ENCODE measurements at places on chromosomes 5 and 9. TPM values are rescaled to one million over a fixed set of nuclear protein-coding genes. Genes with fewer than 3 reads are reported as not detected.

GRCh38 chr5:82422751-82423181 lies 144.6 kb upstream of the RPS23 start:
- DNase-seq, result peak; percentile 31

GRCh38 chr9:127290561-127291065 lies 26.0 kb downstream of the GARNL3 start:
- no peak for DNase-seq

DNA sequence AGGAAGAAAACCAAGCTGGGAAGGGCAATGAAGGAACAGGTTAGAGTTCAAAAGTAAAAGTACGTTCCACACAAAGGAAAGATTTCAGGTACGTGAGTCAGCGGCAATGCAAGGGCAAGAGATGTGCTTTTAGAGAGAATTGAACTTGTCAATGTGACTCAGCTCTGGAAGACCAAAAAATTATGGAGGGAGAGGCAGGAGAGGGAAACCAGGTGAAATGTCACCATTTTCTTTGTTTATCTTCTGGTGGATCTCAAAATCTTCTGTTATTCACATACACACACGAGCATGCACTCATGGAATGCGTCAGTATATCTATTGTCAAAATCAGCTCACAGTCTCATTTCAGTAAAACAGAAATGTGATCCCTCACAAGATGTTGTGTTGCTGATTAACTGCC lies 148.8 kb upstream of the RFX3 start:
- no peak for DNase-seq

- peak; percentile 32 for DNase-seq
These were observed 1.3 kb downstream of the BRD3 start for GRCh38 chr9:134066526-134066912.

GRCh38 chr9:70581214-70581954 lies 166.9 kb upstream of the KLF9 start:
- DNase-seq, result no peak

DNA sequence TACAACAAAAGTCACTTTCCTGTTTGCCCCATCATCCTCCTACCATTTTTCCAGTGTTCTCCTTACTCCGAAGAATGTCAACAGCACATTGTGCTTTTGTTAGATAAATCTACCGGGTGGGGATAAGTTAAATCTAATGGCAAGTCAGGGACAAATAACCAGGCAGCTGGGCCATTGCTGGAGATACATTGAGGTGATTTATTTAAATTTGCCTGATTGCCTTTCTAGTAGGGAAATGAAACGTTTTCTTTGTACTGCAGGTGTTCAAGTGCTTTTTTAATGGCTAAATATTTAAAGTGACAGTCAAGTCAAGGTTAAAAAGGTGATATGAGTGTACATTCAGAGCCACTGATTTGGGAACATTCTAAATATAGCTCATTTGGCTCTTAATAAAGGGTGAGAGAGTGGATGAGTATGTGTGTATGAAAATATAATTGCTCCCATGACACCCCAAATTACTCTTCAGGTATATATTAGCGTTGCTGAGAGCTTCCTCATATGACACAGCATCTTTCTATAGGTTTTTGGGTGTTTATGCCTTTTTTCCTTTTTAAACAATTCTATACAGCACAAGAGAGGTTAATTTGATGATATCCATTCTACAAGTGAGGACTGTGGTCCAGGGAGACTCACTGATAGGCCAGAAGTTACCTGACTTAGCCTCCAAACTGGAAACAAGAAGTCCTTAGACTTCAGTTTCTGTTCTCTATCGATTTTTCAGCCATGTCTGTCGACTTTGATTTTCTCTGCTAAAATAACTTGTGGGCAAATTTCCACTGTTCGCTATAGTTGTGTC lies 51.9 kb downstream of the DMRT2 start:
- DNase-seq, result no peak

DNA sequence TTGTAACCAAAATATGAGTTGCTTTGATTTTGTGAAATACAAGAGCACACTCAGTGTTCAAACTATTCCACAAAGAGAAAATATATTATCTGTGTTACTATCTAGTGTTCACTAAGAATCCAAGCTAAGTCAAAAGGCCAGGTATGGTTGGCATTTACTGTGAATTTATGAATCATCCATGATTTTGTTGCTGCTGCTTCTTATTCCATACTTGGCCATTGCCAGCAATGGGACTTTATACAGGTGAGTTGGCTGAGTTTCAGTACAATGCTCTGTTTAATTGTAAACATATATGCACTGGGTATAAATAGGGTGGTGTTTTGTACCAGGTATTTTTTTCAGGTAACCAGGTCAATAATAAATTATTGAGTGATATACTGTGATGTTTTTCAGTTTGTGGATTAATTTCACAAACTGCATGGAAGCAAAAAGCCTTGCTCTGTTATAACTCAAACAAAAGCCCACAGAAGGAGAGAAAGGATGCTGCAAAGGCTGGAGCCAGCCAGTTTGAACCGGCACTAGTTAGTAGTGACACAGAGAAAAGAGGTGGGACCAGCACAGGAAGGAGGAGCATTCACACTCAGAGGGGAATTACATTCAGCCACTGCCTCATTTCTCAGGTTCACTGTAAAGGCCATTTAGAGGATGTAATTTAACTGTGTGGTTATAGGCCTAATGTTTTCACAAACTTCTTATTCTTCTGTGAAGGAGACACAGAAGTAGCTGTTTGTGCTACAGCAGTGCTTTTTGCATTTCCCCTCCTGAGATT lies 381.8 kb downstream of the ADGRV1 start:
- no peak for DNase-seq

GRCh38 chr9:18154661-18155060 lies 319.3 kb upstream of the ADAMTSL1 start:
- DNase-seq, result no peak

DNA sequence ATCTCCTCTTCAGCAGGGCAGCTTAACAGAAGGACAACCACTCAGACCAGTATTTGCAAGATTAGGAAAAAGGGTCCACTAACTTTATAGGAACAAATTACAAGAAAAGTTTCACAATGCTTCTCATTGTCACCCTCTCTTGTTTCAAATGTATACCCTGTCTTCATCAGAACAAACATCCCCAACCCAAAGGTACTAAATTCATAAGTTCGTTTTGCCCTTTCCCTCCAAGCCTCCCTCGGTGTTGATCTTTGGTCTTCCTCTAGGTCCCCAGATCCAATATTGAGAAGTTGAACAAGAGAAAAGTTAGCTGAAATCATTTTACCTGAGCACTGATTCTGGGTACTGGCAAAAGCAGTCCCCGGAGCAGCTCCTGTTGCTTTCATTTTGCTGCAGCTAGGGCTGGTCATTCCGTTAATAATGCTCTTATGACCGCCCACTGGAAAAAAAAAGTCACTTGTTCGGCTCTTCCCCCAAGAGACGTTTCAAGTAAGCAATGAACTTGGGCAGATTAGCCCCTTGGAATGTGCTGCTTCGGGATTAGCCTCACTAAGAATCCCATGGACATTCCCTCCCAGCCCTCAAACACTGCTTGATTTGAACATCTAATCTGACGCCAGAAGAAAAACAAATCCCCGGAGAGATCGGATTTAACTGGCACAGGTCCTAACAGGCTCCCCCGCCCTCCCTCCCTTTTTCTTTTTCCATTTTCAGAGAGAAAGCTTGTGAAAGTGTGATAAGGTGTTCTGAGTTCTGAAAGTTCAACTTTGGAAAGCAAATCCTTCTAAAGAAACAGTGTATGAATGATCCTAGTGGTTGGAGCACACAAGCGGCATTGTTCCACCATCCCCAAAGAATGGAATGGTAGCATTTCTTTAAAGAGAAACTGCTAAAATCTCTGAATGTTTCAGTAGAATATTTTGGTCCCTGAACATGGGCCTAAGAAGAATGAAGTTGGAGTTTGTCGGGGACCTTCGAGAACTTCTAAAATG lies 252.5 kb downstream of the TRPM3 start:
- peak; percentile 24 for DNase-seq

ANKRD31 gene
- under 0.01 TPM for total RNA-seq

RAI14 gene
- total RNA-seq, result 291 TPM

TBC1D2 gene
- 56.4 TPM for total RNA-seq

DNAJC25 gene
- total RNA-seq, result 9.9 TPM

GPX8 gene
- 133 TPM for total RNA-seq
